ENCODE measurements at places on chromosomes 6 and 20.
A peak's percentile ranks its signal among the peaks of the same experiment; 100 is the strongest.

- H3K4me1 ChIP-seq = no peaks in the 10 kb centered on the region
- no peaks in the 10 kb centered on the region for H3K36me3 ChIP-seq
- H3K27ac ChIP-seq = no peak overlapping the region
- H3K4me3 ChIP-seq = no peak overlapping the region
- H3K27me3 ChIP-seq = no peaks in the 10 kb centered on the region
Measured at GRCh38 chr6:65452333-65452732, 254.7 kb downstream of the EYS start.

DNA sequence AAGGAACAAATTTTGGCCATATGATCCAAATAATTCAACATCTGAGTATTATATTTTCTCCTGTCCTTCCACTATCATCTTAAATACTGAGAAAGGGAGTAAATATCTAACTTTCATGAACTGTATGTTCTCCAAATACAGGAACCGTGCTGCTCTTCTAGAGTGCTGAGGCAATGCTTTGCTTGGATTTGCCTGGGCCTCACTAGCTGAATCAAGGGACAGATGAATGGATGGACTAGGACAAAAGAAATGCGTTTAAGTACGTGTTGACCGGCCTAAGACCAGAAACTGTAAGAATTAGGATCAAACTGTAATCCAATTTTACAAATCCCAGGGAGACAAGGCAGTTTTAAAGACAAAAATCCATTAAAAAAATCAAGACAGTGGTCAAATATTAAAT is 362.4 kb upstream of the RUNX2 start:
- no peaks in the 10 kb centered on the region for H3K27me3 ChIP-seq
- no peak overlapping the region for H3K4me3 ChIP-seq
- no peak overlapping the region for H3K27ac ChIP-seq
- H3K4me1 ChIP-seq = no peaks in the 10 kb centered on the region
- no peak for DNase-seq

GRCh38 chr6:41039060-41039998 is at the start of gene UNC5CL:
UNC5CL (minus strand) TSS chr6:41039221; CDS start chr6:41035074, 4,147 bp downstream.
- H3K36me3 ChIP-seq = no peaks in the 10 kb centered on the region
- H3K4me1 ChIP-seq = no peaks in the 10 kb centered on the region
- H3K27ac ChIP-seq = no peak within 1 kb of the TSS
- H3K4me3 ChIP-seq = no peak within 1 kb of the TSS

DNA sequence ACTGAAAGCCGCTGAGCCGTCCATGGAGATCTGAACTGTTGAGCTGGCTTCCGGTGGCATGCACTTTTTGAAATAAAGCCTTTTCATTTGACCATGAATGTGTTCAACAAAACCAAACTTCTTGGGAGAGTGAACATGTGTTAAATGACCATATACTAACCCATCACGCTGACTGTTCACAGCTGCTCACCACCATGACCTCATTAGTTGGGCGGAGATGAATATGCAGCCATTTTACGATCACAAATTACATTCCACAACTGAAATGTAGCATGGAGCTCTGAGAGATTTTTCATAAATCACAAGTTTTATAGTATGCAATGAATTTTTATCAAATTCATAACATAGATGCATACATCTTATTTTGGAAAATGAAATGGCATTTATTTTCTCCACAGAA is 4.2 kb downstream of the RAMACL start:
- no peaks in the 10 kb centered on the region for H3K4me1 ChIP-seq
- DNase-seq = no peak
- no peaks in the 10 kb centered on the region for H3K36me3 ChIP-seq
- no peak overlapping the region for H3K27ac ChIP-seq

DNA sequence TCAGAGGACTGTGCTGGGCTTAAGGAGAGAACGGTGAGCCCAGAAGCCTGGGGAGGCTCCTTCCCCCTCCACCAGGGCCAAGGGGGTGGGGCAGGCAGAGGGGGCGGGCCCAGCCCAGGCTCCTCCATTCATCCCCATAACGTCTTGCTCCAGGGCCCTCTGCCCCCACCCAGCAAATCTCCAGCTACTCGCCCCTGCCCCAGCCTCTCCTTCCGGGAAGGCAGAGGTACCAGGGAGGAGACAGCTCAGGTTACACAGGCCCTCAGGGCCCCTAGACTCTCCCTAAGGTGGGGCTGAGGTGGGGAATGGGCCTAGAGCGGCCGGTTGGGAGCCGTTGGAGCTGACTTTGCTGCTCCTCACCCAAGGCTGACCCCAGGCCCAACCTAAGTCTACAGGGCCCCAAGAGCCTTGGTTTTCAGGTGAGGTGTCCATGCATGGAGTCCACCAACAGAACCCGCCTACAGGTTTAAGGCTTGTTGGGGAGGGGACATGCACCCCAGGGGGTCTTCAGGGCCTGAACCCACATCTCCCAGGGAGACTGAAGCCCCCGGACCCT is 1.2 kb downstream of the LAMA5 start:
- H3K4me1 ChIP-seq = peaks cover 38% of the 10 kb centered on the region
- H3K27ac ChIP-seq = peak overlapping the region; percentile 91
- no peaks in the 10 kb centered on the region for H3K27me3 ChIP-seq
- no peaks in the 10 kb centered on the region for H3K36me3 ChIP-seq

GRCh38 chr20:58970146-58970545 is 10.9 kb upstream of the NELFCD start:
- DNase-seq = no peak
- no peaks in the 10 kb centered on the region for H3K36me3 ChIP-seq
- no peak overlapping the region for H3K4me3 ChIP-seq
- no peak overlapping the region for H3K27ac ChIP-seq
- H3K4me1 ChIP-seq = no peaks in the 10 kb centered on the region

- no peaks in the 10 kb centered on the region for H3K4me1 ChIP-seq
- DNase-seq = no peak
- H3K36me3 ChIP-seq = no peaks in the 10 kb centered on the region
- no peaks in the 10 kb centered on the region for H3K27me3 ChIP-seq
- H3K4me3 ChIP-seq = no peak overlapping the region
- H3K27ac ChIP-seq = no peak overlapping the region
Measured at GRCh38 chr20:60381643-60382400, 423.6 kb downstream of the CDH26 start.

- no peaks in the 10 kb centered on the region for H3K27me3 ChIP-seq
- no peaks in the 10 kb centered on the region for H3K36me3 ChIP-seq
- no peak for DNase-seq
Measured at GRCh38 chr6:154598399-154598798, 87.9 kb upstream of the CNKSR3 start.

DNA sequence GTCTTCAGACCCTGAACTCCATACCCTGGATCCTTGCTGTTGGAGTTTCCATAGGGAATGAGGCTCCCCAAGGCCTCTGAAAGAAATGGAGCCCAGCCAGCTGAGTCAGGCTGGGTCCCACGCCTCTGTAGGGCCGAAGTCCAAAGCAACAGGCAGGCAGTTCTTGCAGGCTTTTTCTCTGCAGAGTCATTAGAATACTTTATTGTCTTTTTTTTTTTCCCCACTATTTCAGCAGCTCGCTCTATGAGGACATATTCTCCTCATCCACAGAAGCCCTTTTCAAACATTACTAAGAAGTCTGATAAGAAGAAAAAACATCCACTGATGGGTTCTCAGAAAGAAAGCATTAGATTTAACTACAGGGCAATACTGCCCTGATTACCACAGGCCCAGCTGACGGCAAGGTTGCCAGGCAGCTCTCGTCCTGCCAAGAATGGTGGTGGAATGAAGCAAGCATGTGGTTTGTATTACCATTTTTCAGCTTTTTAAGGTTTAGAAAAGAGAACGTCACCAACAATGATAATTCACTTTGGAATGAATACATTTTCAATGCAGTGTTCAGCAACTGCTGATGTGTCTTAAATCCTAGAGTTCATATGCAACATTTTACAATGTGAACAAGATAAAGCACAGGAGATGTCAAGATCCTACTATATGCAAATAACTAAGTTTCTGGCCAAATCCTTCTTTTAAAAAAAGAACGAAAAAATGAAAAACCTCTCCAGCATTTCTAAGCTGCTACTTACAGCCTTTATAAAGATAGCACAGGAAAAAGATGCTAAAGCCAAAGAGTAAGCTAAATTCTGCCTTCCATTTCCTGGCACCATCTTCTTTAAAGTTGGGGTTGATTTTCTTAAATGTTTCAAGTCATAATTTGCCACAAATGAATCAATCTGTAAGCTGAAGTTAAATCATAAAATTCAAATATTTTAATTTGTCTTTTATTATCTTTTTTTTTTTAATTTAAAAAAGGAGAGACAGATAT is 223.6 kb upstream of the CITED2 start:
- peak overlapping the region; percentile 86 for H3K27ac ChIP-seq
- no peaks in the 10 kb centered on the region for H3K36me3 ChIP-seq
- no peak overlapping the region for H3K4me3 ChIP-seq
- DNase-seq = no peak

DNA sequence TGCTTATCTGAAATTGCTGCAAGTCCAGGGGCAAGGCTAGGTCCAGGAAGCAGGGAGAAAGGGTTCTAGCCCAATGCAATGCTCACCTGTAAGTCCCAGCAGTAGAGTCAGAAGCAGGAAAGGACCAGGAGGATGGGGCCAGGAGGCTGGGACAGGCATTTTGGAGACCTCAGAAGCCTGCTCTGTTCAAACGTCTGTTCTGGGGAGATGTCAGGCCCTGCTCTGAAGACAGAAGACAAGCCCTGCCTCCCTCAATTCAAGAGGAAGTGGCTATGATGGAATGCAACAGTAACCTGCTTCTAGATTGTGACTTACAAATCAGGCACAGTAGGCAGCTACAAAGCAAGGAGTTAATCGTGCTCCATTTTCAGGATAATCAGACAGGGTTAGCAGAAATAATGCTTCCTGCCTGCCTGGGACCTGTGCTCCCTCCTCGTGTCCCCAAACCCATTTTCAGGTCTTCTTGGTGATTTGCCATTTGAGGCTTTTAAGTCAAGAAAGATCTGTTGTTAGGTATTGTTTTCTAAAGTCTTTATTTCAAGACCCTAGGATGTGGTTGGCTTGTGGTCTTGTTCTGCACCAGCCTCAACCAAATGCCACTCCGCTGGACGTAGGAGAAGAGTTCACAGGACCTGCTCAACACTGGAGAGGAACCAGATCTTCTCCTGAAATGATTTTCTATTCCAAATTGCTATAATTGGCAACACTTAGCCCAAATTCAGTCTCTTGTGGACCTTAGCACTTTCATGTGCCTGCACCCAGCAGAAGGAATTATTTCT is at the start of gene SIRPG:
TSS of gene SIRPG (minus strand) at position 224 of the 779 bp plus-strand sequence. CDS start at position 159, 65 bp downstream.
- no peak for DNase-seq
- no peak within 1 kb of the TSS for H3K27ac ChIP-seq
- H3K4me1 ChIP-seq = no peaks in the 10 kb centered on the region
- no peaks in the 10 kb centered on the region for H3K36me3 ChIP-seq

DNA sequence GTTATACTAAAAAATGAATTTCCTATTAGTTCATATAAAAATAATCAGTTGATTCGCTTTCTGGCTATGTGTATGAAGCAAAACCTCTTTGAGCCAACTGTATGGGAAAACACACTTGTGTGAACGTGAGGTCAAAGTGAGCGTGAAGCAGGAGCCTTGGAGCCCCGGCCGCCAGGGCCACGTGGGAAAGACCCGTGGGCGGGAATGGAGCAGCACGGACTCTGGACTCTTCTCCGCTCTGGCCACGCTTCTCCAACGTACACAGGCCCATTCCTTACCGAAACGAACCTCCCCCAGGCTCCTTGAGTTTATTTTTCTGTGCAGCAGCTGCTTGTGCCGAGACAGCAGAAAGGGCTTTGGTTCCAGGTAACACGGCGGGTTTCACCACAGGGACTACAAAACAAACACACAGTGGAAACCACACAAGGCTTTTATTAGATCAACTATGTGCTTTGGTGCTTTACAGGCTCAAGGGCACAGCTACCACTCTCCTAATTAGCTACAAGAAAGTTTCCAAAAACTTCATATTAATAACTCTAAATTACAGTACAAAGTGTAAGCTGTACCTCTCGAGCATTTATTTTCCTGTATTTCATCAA is 62.7 kb downstream of the TAF4 start:
- H3K4me1 ChIP-seq = no peaks in the 10 kb centered on the region
- H3K27ac ChIP-seq = no peak overlapping the region
- no peaks in the 10 kb centered on the region for H3K36me3 ChIP-seq
- no peak for DNase-seq
- no peaks in the 10 kb centered on the region for H3K27me3 ChIP-seq
- no peak overlapping the region for H3K4me3 ChIP-seq

DNA sequence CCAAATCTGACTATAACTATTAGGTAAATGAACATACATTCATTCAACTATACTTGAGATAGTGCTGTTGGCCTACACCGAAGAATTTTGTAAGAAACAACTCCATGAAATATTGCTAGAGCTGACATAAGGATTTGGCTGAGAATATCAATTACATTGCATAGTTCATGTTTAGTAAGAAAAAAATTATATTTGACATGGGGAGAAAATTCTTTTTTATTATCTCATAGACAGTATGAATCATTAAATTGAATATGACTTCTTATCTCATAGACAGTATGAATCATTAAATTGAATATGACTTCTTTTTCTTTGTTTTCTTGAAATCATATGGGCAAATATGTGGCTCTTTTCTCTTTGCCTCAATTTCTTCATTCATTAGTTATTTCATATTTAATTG is 212.3 kb upstream of the HSF2 start:
- DNase-seq = no peak
- no peak overlapping the region for H3K4me3 ChIP-seq
- no peaks in the 10 kb centered on the region for H3K27me3 ChIP-seq
- H3K36me3 ChIP-seq = no peaks in the 10 kb centered on the region

- no peak for DNase-seq
- H3K27me3 ChIP-seq = no peaks in the 10 kb centered on the region
- H3K27ac ChIP-seq = peak overlapping the region; percentile 68
Measured at GRCh38 chr6:121652726-121653623, 217.5 kb downstream of the GJA1 start.

DNA sequence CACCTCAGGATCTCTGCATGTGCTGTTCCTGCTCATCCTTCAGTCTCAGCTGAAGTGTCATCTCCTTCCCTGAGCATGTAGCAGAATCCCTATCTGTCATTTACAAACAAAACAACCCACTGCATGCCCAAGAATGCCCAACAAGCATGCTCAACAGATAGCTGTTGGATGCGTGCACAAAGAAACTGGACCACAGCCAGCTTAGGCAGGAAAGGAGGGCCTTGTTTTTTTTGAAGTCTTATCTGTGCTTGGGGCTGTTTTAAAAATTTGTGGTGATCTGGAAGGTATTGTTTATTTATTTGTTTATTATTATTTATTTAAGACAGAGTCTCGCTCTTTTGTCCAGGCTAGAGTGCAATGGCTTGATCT is 18.5 kb upstream of the SLC16A10 start:
- no peaks in the 10 kb centered on the region for H3K27me3 ChIP-seq
- no peaks in the 10 kb centered on the region for H3K36me3 ChIP-seq
- no peak for DNase-seq
- H3K27ac ChIP-seq = no peak overlapping the region
- H3K4me1 ChIP-seq = no peaks in the 10 kb centered on the region

All from breast epithelium (tissue), 4 donors.